ENCODE measurements at places on chromosomes 7 and 10.

DNA sequence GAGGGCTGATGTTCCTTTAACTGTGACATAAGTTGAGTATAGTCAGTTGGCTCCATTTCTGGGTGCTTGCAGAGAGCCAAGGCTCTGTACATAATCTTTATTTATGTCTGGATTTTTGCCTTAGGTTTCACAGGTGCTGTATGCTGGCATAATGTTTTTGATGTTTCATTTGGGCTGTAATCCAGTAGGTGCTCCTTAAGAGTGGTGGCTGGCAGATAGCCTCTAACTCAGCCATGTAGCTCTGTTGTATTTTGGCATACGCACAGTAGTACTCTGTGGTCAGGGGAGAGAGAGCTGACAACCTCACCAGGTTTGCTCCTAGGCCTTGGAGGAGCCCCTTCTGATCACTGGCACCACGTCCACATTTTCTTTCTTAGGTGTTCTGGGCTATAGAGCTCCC lies 61.1 kb downstream of the RNF133 start:
- no peak for DNase-seq

- DNase-seq = no peak
Observed at GRCh38 chr10:133079836-133080682, 7.7 kb upstream of the ADGRA1 start.

GRCh38 chr7:47378728-47379395 lies 203.0 kb downstream of the TNS3 start:
- no peak for DNase-seq

DNA sequence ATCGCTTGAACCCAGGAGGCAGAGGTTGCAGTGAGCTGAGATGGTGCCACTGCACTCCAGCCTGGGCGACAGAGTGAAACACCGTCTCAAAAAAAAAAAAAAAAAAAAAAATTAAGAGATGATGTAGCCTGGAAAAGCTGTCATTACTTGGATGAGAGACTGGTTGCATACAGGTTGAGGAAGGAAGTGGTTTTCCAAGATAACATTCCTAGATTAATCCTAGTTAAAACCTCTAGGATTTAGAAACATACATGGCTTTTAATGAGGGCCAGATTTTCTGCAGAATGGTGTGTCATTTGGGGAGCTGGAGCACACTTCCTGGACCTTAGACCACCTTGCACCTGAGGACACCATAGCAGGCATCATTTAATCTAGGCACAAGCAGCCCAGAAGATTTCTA lies 17.8 kb downstream of the VWA2 start:
- DNase-seq = no peak

- DNase-seq = no peak
Observed at GRCh38 chr10:95397747-95398146, 106.9 kb upstream of the PDLIM1 start.

DNA sequence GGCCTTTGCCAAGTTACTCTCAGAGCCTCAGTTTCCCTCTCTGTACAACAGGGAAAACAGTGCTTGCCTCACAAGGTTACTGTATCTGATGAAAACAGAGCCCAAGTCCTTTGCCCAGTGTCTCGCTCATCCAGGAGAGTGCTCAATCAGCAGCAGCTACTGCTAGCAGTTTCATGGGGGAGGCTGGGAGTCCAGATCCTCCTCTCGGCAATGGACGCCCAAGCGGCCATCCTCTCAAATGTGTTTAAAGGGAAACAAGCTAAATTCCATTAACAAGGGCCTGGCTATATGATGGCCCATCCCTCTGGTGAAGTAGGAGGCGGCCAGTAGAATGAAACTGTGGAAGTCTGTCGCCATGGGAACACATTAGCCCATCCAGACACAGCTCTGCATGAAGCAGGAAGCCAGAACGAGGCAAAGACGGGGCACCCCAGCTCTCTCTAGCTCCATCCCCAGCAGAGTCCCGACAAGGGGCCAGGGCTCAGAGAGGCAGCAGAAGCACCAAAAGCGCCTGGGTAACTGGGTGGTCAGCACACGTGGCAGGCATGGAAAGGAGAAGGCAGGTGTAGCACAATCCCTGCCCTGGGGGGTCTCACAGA lies 35.2 kb downstream of the FAM53B start:
- DNase-seq = no peak

- DNase-seq = no peak
Observed at GRCh38 chr7:46290374-46291049, 369.4 kb upstream of the IGFBP3 start.

GRCh38 chr7:142853739-142854371 lies 1.0 kb upstream of the EPHB6 start:
- peak; percentile 73 for DNase-seq

GRCh38 chr7:8261711-8262695 lies at the start of gene ICA1:
TSS of gene ICA1 (minus strand) at chr7:8262167. CDS start at chr7:8235926, 26,241 bp downstream.
- DNase-seq = peak; percentile 38

DNA sequence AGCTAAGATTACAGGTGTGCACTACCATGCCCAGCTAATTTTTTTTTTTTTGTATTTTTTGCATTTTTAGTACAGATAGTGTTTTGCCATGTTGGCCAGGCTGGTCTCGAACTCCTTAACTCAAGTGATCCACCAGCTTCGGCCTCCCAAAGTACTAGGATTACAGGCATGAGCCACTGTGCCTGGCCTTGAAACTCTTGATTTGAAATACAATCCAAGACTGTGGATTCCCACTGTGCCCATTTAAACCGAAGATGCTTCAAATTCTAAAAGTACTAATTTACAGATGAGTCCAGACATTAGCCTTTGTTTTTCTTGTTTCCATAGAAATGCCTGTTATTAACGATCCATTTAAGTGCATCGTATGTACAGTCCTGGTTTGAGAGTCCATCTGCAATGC lies 130.9 kb downstream of the CACNA2D1 start:
- no peak for DNase-seq

All from activated T-cell treated with anti-CD3 and anti-CD28 coated beads, Interleukin-2, amount 50 U/mL, for 72 hours (primary cell).